Iris pigment epithelial cell (primary cell): ENCODE measurements at places on chromosomes 1 and 21.

- no peak for DNase-seq
Observed at GRCh38 chr1:107467286-107467685, 326.4 kb downstream of the NTNG1 start.

DNA sequence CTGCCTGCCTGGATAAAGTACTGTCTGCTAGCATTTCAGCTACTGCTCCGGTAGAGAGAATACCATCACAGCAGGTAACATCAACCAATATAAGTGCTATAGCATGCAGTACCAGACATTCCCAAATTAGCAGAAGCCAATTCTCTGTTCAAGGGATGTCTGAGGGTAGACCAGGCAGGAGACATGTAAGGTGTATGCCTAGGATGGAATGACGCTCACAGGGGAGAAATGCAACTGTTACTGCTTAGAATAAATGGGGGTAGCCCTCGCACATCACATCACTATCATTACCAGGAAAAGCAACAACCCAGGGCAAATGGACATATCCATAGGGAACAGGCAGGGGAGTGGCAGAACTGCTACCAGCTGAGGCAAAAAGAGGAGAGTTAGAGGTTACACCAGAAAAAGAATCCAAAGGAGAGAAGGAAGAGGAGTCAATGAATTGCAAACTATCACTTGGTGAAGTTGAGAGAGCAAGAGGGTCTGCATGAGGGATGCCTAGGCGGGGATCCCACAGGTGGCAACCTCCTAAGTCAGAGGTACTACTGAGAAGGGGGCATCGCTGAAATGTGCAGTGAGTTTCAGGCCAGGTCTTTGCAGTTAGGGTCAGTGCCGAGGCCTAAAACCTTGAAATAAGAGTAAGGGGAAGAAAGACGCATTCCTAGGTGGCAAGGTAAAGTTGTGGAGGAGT is 1.1 kb downstream of the UBE2Q1 start:
- DNase-seq = no peak

DNA sequence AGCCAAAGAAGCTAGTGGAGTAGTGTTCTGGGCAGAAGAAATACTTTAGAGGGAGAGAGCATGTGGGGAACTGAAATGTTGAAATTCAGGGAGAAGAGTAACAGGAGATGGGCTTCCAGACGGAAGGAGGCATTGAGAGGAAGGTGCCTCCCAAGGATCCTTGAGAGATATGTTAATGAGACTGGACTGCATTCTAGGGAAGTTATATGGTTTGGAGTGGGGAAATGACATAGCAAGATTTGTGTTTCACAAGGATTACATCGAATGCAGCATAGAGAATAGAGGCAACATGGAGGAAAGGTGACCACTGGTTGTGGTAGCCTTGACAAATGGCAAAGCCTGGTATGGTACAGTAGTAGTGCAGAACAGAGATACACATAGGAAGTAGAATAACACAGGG is 160.5 kb upstream of the HMCN1 start:
- DNase-seq = no peak

- DNase-seq = no peak
Observed at GRCh38 chr1:203508463-203509073, 14.6 kb downstream of the OPTC start.

GRCh38 chr1:11978301-11978700 is 1.9 kb upstream of the MFN2 start:
- no peak for DNase-seq

DNA sequence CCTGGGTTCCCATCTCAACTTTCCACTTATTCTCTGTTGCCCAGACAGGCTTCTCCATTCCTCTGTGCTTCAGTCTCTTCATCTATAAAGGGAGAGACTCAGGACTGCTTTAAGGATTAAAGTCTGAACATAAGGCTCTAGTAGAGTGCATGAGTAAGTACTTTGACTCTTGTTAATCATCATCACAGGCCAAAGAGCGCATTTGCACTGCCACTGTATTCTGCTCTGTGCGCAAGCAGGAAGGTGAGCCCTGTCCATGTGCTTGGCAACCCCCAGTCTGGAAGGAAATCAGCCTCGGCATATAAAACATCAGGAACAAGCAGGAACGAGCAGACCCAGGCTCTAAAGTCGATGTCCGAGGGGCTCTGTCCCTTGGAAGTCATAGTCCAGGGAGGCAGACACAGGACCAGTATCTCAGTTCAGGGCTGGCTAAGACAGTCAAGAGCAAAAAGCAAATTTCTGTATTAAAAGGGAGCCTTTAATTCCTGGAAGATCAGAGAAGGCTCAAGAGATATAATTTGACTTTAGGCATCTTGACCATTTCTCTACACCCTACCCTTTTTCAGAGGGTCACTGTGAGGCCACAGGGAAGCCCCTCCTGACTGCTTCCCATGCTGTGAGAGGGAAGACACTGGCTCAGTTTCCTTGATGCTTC is 131.2 kb downstream of the TRABD2B start:
- peak; percentile 4 for DNase-seq

DNA sequence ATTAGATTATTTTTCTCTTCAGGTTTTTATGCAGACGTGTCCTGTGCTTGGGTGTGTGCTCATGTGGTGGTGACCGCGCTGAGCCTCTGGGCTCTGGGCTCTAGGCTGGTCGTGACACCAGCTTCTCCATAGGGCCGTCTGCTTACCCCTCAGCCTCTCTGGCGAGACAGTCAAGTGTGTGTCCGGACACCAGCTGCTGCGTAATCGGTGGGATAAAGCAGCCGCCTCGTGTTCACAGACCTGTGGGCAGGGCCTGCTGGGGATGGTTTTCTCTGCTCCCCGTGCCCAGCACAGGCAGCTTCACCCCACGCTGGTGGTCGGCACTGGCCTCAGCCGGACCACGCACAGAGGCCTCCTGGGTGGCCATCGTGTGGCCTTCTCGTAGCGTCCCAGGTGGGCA is 33.6 kb upstream of the DIP2A start:
- DNase-seq = no peak

GRCh38 chr21:44618909-44619308 is 7.0 kb downstream of the KRTAP10-8 start:
- no peak for DNase-seq

DNA sequence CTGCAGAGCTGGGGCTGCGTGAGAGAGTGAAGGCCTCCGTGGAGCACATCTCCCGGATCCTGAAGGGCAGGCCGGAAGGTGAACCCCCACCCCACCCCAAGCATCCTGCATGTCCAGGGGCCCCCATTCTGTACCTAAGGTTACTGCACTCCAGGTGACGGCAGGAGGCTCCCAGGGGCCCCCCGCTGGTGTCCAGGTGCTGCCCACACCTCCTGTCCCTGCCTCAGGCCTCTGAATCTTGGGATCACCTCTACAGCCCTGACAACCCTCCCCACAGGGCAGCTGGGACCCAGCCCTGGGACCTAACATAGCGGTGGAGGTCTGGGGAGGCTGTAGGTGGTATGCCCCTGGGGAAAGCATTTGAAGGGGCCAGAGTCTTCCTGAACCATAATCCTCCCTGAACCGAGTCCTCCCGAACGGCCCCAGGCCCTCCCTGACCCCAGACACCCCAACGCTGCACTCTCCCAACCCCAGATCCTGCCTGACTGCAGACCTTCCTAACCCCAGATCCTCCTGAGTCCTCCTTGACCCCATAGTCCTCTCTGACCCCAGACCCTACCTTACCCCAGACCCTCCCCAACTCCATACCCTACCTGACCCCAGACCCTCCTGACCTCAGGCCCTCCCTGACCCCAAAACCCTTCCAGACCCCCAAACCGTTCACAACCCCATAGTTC is 33.5 kb downstream of the TRIM11 start:
- no peak for DNase-seq

GRCh38 chr21:33461538-33462250 is 18.1 kb downstream of the TMEM50B start:
- DNase-seq = no peak

DNA sequence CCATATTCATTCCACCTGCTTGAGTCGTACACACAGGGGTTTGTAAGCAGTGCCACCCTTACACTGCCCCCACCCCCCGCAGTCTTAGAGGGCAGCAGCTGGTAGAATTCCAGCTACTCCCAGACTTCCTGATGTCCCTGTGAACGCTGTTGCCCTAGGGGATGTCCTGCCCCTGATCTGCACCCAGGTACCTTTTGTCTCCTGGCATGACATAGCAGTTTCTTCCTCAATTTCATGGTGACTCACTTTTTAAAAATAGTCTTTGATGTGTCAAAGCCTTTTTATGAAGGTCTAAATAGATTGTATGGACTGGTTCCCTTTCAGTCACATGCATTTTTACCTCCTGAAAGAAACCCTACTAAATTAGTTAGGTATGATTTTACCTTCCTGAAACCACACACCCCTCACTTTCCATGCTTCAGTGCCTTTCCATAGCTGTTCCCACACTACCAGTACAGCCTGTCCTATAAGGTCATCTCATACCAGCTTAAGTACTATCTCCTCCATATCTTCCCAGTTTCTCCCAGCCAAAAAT is 76.4 kb downstream of the ST3GAL3 start:
- peak; percentile 45 for DNase-seq

- DNase-seq = no peak
Observed at GRCh38 chr1:212437179-212437798, 4.6 kb downstream of the NENF start.

GRCh38 chr1:208106218-208106617 is 138.0 kb downstream of the PLXNA2 start:
- no peak for DNase-seq
